ENCODE measurements at places on chromosomes 1 and 21.

GRCh38 chr1:7393136-7393535 lies 378.0 kb upstream of the VAMP3 start:
- DNase-seq = no peak

GRCh38 chr21:20852866-20853265 lies 145.3 kb upstream of the NCAM2 start:
- no peak for DNase-seq

DNA sequence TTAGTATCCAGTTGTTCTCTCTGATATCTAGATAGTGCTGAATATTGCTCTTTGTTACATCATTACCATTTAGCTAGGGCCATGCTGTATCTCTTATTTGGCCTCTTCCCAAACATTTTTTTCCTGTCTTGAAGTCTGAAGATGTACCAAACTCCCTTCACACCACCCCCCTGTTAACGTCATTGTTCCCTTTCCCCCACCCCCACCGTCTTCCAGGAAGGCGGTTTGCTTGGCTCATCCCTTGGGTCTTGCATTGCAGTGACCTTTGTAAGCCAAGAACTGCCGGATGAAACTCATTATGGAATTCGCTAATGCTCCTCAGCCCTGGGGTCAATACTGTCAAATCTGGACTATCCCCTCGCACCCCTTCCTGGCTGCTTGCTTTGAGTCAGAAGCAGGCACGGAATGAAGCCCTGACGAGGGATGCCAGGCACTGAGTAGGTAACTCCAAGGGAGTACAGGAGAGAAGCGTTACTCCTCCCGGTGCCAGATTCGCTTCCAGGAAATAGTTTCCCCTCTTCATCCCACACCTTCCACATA lies 283.1 kb downstream of the TM2D1 start:
- DNase-seq = no peak

GRCh38 chr1:233253231-233253831 lies 42.2 kb downstream of the PCNX2 start:
- no peak for DNase-seq

- DNase-seq = peak; percentile 10
Measured at GRCh38 chr1:117642963-117643362, 37.1 kb downstream of the TENT5C start.

- no peak for DNase-seq
Measured at GRCh38 chr1:212013672-212014071, 21.7 kb downstream of the INTS7 start.

DNA sequence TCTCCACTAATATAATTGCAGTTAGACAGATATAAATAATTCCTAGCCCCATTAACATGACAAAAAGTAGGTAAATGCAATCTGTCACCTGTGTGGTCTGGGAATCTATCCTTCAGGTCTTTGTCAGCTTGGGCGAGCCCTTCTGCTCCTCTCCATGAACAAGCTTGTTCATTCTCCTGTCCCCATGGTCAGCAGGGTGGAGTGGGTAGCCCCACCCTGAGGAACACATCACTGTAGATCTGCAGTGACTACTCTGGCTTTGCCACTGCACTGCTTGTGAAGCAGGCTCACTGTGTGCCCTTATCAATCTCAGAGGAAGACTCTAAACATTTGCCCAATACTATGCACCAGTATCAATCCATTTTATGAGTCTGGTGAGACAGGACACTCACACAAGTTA lies 279.0 kb downstream of the MATN1 start:
- no peak for DNase-seq

DNA sequence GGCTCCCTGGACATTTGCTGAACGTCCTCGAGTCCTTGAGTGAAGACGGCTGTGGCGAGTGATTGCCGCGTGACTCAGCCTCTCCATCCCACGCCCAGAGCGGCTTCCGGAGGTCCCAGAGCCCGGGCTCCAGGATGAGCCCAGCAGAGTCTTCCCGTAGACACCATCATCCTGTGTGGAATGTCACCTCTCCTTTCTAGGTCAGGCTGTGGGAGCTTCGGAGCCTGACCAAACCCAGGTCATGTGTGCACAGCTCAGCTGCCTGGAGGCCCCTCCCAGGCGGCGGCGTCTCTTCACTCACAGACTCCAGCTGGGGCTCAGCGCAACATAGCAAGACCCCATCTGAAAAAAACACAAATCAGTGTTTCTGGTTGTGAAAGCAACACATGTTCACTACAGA lies 38.2 kb downstream of the PRKCZ start:
- DNase-seq = peak; percentile 36

DNA sequence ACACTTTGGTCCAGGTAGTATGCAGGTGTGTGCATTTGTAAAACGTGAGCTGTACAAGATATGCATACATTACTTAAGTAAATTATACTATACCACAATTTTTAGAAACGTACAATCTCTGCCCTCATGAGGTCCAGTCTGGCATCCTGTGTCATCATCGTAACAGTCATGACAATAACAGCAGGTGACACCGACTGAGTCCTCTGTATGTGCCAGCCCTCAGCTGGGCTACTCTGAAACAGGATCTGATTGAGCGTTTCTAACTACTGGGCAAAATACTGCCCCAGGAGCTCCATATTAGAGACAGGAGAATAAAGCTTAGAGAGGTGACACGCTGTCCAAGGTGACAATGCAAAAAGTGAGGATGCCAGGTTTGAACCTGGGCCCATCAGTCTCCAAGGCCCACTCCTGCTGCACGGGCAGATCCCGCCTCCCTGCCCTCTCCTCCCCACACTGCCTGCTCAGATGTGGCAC lies 47.2 kb upstream of the ECE1 start:
- DNase-seq = no peak

Measured in transverse colon (tissue), 4 donors.